Left hindlimb (tissue), 1 donor: ENCODE measurements at places on chromosomes 16 and 17.

DNA sequence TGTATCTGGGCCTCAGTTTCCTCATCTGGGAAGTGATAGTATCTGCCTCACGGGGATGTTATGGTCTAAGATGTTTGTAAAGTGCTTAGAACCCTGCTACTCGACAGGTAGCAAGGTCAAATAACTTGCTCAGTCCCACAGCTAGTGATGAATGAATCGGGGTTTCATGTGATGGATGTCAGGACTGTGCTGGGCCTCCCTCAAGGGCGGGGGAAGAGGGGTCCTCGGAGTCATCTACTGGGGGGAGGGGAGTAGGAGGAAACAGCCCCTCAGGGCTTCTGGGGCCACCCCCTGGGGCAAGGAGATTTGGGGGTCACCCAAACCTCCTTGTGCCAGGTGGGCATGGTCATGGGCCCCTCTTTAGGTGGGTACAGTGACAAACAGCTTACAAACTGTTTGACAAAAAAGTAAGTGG is 732 bp downstream of the PNPO start:
- no peak for DNase-seq

DNA sequence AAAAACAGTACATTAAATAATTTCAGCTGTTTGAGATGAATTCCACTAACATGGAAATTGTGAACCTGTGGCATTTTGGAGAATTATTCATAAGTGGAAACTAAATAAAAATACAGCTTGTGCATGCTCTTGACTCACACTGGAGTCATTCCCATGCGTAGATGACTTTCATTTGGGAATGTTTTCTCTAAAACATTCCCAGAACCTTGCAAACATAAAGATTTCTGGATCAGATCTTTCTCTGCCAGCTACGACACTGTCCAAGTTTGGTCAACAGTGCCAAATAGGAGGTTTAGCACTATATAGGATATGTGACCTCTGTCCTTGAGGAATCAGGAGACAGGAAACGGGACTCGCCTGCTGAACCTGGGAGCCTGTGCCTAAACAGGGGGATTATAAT is 400.9 kb downstream of the SLC39A11 start:
- no peak for DNase-seq

DNA sequence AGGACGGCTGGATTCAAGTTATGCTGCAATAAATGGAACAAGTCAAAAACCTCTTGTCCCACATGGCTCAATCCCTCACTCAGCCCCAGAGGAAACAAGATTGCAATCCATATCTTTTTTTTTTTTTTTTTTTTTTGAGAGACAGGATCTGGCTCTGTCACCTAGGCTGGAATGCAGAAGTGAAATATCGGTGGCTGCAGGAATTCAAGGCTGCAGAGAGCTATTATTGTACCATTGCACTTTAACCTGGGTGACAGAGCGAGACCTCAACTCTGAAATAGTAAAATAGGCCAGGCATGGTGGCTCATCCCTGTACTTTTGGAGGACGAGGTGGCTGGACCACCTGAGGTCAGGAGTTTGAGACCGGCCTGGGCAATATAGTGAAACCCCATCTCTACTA is 2.7 kb upstream of the PDE6G start:
- no peak for DNase-seq

GRCh38 chr17:35875072-35875799 is 4.9 kb downstream of the CCL5 start:
- DNase-seq = no peak

DNA sequence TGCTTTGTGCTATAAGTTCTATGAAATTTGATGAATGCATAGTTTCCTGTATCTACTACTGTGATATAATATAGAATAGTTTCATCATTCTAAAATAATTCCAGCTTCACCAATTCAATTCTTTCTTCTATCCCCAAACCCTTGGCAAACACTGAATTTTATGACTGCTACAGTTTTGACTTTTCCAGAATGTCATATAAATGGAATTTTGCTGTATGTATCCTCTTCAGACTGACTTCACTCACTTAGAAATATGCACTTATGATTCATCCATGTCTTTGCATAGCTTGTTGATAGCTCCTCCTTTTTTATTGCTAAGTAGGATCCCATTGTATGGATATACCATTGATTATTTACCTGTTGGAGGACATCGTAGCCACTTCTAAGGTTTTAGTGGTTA is 89.1 kb upstream of the HS3ST3A1 start:
- no peak for DNase-seq

DNA sequence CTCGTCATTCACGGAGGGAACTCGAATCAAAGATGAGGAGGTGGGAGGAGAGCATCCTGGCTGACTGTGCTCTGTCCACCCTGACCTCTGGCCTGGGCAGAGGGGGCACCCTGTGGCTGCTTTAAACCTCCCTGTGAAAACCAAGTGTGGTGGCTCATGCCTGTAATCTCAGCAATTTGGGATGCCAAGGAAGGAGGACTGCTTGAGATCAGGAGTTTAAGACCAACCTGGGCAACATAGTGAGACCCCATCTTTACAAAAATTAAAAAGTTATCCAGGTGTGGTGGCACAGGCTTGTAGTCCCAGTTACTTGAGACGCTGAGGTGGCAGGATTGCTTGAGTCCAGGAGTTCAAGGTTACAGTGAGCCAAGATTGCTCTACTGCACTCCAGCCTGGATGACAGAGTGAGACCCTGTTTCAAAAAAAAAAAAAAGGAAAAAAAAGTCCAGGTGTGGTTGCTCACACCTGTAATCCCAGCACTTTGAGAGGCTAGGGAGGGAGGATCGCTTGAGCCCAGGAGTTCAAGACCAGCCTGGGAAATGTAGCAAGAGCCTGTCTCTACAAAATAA is 5.8 kb upstream of the CDK3 start:
- DNase-seq = no peak

GRCh38 chr17:50280801-50281441 is 6.7 kb downstream of the TMEM92 start:
- no peak for DNase-seq
